Activated T-cell treated with anti-CD3 and anti-CD28 coated beads, Interleukin-2, amount 50 U/mL, for 72 hours (primary cell): ENCODE measurements at places on chromosomes 3 and 15. TPM values are rescaled to one million over a fixed set of nuclear protein-coding genes. Genes with fewer than 3 reads are reported as not detected.

The HDGFL3 gene
- total RNA-seq = 58.2 TPM

The MINDY2 gene
- total RNA-seq = 10.6 TPM

The ZNF774 gene
- total RNA-seq = 2.7 TPM

- no peak overlapping the region for H3K4me3 ChIP-seq
- no peak for DNase-seq
- no peaks in the 10 kb centered on the region for H3K4me1 ChIP-seq
- no peak overlapping the region for H3K27ac ChIP-seq
- H3K36me3 ChIP-seq = no peaks in the 10 kb centered on the region
These were observed 389.0 kb upstream of the THBS1 start for GRCh38 chr15:39191871-39192291.

DNA sequence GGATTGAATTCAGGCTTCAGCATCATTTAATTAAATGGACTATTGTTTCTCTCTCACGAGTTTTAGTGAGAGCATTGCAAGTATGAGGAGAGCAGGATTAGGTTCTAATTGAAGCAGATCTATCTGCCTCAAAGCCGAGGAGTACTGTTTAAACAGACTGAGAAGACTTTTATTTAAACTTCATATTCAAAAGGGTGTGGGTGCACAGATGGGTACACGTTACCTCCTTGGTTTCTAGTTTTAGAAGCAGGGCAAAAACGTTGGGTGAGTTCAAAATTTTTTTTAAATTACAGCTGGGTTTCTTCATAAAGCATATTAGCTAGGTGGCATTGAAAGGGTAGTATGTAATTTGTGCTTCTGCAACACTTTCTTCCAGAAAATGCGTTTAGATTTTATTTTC, 26.5 kb upstream of the CLRN1 start:
- DNase-seq = no peak
- H3K27ac ChIP-seq = no peak overlapping the region
- no peak overlapping the region for H3K4me3 ChIP-seq
- no peaks in the 10 kb centered on the region for H3K4me1 ChIP-seq

DNA sequence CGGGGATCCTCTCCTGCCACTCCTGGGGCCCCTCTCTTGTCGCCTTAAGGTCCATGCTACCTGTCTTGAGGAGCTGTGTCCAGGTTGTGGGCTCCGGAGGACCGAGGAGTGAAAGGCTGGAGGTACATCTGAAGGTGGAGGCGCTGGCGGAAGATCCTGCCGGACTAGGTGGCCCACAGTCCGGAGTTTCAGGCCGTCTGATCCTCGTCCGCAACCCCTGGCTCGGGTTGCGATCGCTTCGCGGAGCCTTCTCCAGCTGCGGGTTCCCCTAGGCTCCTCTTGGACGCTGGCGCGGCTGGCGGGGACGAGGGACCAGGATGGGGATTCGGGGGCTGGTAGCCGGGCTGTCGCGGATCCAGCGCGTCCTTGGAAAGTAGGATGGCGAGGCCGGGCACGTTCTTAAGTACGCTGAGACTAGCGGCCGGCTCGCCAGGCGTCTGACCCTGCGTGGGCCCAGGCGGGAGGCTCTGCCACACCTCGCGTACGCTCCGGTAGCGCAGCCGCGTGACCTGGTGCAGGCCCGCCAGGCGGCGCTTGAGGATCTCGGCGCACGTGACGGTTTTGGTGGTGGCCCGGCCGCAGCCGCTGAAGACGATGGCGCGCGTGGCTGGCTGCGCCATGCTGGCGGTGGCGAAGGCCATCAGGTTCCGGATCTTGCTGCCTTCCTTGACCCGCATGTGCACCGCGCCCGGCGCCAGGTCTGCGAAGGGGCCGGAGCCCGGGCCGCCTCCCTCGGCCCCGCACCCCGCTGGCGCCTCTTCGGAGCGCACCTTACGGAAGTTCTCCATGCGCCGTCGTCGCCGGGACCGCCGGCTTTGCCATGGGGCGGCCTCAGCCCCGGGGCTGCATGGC, 550 bp downstream of the RPP25 start:
- H3K36me3 ChIP-seq = no peaks in the 10 kb centered on the region
- peak; percentile 80 for DNase-seq
- H3K4me1 ChIP-seq = peaks cover 60% of the 10 kb centered on the region
- no peak overlapping the region for H3K27ac ChIP-seq

- H3K4me1 ChIP-seq = no peaks in the 10 kb centered on the region
- no peak overlapping the region for H3K27ac ChIP-seq
- no peak overlapping the region for H3K4me3 ChIP-seq
- H3K36me3 ChIP-seq = no peaks in the 10 kb centered on the region
- peaks cover 18% of the 10 kb centered on the region for H3K27me3 ChIP-seq
- DNase-seq = no peak
These were observed 39.1 kb upstream of the DNAJC13 start for GRCh38 chr3:132378048-132378762.

- no peak for DNase-seq
- peaks cover 14% of the 10 kb centered on the region for H3K27me3 ChIP-seq
- no peaks in the 10 kb centered on the region for H3K36me3 ChIP-seq
- no peak overlapping the region for H3K4me3 ChIP-seq
These were observed 73.3 kb downstream of the SYNPR start for GRCh38 chr3:63351159-63352007.

GRCh38 chr15:33083232-33084081, 111.1 kb downstream of the FMN1 start:
- H3K27ac ChIP-seq = no peak overlapping the region
- no peak overlapping the region for H3K4me3 ChIP-seq
- no peaks in the 10 kb centered on the region for H3K27me3 ChIP-seq
- H3K4me1 ChIP-seq = peaks cover 7% of the 10 kb centered on the region

DNA sequence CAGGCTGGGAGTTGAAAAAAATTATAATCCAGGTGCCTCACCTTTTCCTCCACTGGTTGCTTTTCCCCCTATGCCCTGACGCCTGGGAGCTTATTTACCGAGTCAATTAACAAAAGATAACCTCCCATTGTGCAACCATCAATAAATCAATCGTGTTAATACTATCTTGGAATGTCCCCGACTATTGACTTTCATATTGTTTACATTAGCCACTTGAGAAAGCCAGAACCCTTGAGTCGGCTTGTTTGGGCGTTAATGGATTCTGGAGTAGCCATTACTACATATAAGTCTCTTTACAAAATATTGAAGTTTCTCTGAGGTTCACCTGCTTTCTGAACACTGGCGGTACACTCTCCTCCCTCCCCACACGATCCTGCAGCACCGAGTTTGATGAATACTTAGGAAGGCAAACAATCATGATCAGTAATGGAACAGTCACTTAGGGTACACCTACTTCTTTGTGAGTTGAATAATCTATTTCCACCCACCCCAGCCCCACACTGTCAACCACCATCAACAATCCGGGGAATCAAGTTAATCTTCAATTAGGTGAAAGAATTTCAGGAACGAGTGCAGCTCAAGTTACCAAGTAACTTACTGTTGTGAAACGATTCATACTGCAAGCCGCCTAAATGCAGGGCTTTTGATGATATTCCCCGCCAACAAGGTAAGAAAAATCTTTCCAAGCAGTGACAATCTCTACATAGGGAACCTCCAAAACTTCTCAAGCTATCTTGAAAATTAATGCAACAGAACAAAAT, 159.3 kb upstream of the NR2F2 start:
- no peak for DNase-seq
- no peaks in the 10 kb centered on the region for H3K4me1 ChIP-seq
- no peaks in the 10 kb centered on the region for H3K36me3 ChIP-seq
- no peak overlapping the region for H3K27ac ChIP-seq

- peaks cover 29% of the 10 kb centered on the region for H3K4me1 ChIP-seq
- peaks cover 7% of the 10 kb centered on the region for H3K27me3 ChIP-seq
- DNase-seq = no peak
- H3K4me3 ChIP-seq = no peak overlapping the region
- H3K36me3 ChIP-seq = no peaks in the 10 kb centered on the region
These were observed 63.4 kb downstream of the TPRG1 start for GRCh38 chr3:189235214-189235613.

- H3K27ac ChIP-seq = no peak overlapping the region
- no peak overlapping the region for H3K4me3 ChIP-seq
- no peaks in the 10 kb centered on the region for H3K36me3 ChIP-seq
- no peak for DNase-seq
These were observed 32.1 kb upstream of the NUDT16 start for GRCh38 chr3:131349454-131349853.

GRCh38 chr3:31423482-31423881, 109.2 kb upstream of the STT3B start:
- no peak overlapping the region for H3K4me3 ChIP-seq
- H3K36me3 ChIP-seq = peaks cover 4% of the 10 kb centered on the region
- H3K27ac ChIP-seq = no peak overlapping the region
- no peaks in the 10 kb centered on the region for H3K27me3 ChIP-seq
- peaks cover 13% of the 10 kb centered on the region for H3K4me1 ChIP-seq

- peaks cover 22% of the 10 kb centered on the region for H3K36me3 ChIP-seq
- peaks cover 57% of the 10 kb centered on the region for H3K4me1 ChIP-seq
- peak; percentile 19 for DNase-seq
- H3K27ac ChIP-seq = peak overlapping the region; percentile 100
- peak overlapping the region; percentile 97 for H3K4me3 ChIP-seq
- peaks cover 4% of the 10 kb centered on the region for H3K27me3 ChIP-seq
These were observed 631 bp downstream of the UBR1 start for GRCh38 chr15:43105077-43105736.

DNA sequence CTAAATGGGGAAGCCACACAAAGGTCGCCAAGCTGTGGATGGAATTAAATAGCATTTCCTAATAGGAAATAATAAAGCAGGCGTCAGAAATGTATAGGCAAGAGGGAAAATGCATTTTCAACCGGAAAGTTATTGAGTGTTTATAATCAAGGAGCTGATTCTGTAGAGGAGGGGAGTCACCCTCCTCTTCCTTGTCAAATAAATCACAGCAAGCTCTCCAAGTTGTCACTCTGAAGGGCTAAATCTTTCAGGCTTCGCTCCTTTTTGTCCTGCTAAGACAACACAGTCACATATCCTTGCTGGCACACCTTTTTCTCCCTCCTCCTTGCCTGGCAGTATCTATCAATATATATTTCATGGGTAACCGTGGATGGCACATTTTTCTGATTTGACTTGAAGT, 338.4 kb downstream of the SATB1 start:
- H3K36me3 ChIP-seq = no peaks in the 10 kb centered on the region
- DNase-seq = no peak
- H3K27me3 ChIP-seq = peaks cover 6% of the 10 kb centered on the region
- H3K4me1 ChIP-seq = peaks cover 14% of the 10 kb centered on the region
- H3K4me3 ChIP-seq = no peak overlapping the region

DNA sequence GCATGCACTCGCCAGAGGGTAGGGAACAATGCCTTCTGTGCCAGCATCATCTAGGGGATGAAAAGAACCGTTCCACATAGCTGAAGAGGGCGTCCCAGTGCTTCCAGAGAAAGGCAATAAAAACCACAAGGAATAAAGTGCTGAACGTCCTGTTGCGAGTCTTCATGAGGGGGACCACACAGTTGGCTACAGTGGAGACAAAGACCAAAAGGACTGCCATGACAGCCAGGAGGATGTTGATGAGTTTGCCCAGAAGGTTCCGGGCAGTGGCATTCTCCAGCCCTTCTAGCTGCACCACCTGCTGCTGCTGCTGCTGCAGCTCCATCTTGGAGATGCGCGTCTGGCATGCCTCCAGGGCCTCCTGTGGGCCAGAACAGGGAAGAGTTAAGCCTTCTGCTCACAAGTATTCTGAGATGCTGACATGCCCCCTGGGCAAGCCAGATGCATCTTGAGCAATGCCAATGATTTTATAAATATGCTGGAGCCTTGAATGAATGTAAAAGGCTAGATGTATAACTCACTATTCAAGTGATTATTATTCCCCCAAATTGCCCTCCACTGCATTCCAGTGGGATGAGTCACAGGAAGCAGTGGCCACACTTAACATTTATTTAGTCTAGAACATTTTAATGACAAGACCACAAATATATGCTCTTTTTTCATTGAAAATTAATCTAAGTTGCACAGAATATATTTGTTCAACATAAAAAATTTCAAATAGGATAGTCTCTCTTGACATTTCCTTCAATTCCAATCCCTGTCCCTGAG, 45.1 kb upstream of the PLXND1 start:
- no peak overlapping the region for H3K27ac ChIP-seq
- H3K4me1 ChIP-seq = no peaks in the 10 kb centered on the region
- no peak overlapping the region for H3K4me3 ChIP-seq

GRCh38 chr3:45029661-45030060, 3.6 kb downstream of the CLEC3B start:
- H3K4me1 ChIP-seq = peaks cover 7% of the 10 kb centered on the region
- H3K27me3 ChIP-seq = peaks cover 15% of the 10 kb centered on the region
- no peak overlapping the region for H3K27ac ChIP-seq
- no peak for DNase-seq

GRCh38 chr3:16319307-16319706, 54.3 kb downstream of the OXNAD1 start:
- H3K27ac ChIP-seq = peak overlapping the region; percentile 96
- peaks cover 17% of the 10 kb centered on the region for H3K36me3 ChIP-seq
- DNase-seq = peak; percentile 89
- no peaks in the 10 kb centered on the region for H3K27me3 ChIP-seq
- H3K4me1 ChIP-seq = peaks cover 63% of the 10 kb centered on the region

- H3K27me3 ChIP-seq = no peaks in the 10 kb centered on the region
- H3K4me1 ChIP-seq = peaks cover 29% of the 10 kb centered on the region
- H3K4me3 ChIP-seq = no peak overlapping the region
- peaks cover 3% of the 10 kb centered on the region for H3K36me3 ChIP-seq
These were observed 10.0 kb downstream of the ABHD2 start for GRCh38 chr15:89098281-89098680.

DNA sequence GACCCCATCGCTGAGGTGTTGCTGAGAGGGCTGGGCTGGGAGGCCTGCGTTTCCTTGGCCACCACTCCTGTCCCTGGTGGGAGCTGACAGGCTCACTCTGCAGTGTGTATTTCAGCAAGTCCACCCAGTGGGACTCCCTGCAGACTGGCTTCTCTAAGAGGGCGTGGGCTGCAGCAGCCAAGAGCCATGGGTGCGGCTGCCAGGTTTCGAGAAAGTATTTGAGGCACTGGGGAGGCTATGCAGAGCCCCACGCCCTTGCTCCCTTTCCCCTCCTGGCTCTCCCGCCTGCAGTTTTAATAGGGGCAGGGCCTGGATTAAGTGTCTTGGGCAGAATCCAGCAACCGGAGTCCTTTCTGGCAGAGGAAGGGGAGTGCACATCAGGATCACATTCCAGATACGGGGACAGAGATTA, 242.1 kb downstream of the THSD4 start:
- H3K4me1 ChIP-seq = no peaks in the 10 kb centered on the region
- no peaks in the 10 kb centered on the region for H3K27me3 ChIP-seq
- no peak overlapping the region for H3K4me3 ChIP-seq
- H3K36me3 ChIP-seq = no peaks in the 10 kb centered on the region
- no peak overlapping the region for H3K27ac ChIP-seq

DNA sequence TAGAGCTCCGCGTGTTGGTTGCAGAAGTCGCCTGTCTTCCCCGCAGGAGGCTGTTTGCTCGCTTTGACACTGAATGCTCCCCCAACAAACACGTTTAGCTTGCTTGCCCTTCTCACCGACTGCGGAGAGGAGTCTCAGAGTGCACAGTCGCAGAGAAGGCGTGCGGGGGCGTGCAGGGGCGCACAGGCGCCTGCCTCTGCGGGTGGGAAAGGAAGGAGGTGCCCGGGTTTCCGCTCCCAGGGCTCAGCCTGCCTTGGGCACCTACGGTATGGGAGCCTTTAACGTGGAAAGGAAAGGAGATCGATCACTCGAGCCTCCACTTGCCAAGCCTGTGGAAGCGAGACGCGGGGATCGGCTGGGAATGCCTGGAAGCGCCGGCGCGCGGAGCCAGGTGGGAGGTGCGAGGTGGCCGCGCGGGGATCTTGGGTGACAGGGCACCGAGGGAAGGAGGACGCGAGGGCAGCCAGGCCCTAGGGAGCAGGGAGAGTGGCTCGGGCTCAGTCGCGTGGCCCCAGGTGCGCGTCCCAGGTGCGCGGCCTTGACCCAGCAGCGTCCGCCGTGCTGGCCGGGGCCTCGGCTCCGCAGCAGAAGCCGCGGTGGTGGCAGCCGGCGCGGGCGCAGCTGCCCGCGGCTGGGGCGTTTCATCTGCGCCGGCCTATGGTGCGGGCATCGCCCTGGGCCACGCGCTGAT, at the start of gene FAN1:
Gene FAN1 (plus strand): TSS at position 419 of the 691 bp plus-strand sequence. CDS start 749 bp downstream, outside the sequence.
- H3K27me3 ChIP-seq = no peaks in the 10 kb centered on the region
- peak within 1 kb of the TSS; percentile 85 for H3K27ac ChIP-seq
- peak within 1 kb of the TSS; percentile 91 for H3K4me3 ChIP-seq
- peak; percentile 83 for DNase-seq
- H3K36me3 ChIP-seq = peaks cover 5% of the 10 kb centered on the region
